WERI-Rb-1 (cell line): ENCODE measurements at places on chromosomes 3 and 15.

- DNase-seq, result no peak
These were observed 2.9 kb downstream of the ZNF774 start for GRCh38 chr15:90354986-90355385.

DNA sequence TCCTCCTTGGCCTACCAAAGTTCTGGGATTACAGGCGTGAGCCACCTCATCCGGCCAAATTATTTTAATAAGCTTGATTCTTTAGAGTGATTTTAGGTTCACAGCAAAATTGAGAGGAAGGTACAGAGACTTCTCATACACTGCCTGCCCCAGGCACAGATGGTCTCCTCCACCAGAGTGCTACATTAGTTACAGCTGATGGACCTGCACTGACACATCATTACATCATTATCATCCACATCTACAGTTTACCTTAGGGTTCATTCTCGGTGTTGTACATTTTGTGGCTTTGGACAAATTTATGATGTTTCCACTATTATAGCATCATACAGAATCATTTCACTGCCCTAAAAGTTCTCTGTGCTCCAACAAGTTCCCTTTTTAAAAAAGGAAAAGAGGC is 4.4 kb upstream of the VPS8 start:
- no peak for DNase-seq

DNA sequence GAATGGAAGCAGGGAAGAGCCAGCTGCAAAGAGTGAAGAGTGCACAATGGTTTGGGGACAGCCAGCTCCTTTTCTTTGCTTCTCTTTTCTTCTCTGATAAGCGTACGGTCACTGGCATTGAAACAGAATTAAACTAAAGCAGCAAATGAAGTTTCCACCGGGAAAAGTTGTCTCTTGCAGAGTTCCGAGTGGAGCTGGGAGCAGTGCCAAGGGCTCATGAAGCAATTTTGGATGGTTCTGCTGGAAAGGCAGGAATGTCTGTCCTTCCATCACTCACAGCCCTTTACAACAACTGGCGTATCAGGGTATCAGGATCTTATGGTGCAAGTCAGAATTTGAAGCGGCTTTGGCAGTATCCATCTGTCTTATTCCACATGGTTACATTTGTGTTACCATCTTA is 1042.9 kb downstream of the NTRK3 start:
- no peak for DNase-seq

GRCh38 chr3:195213639-195214315 is 57.2 kb downstream of the XXYLT1 start:
- DNase-seq, result no peak

DNA sequence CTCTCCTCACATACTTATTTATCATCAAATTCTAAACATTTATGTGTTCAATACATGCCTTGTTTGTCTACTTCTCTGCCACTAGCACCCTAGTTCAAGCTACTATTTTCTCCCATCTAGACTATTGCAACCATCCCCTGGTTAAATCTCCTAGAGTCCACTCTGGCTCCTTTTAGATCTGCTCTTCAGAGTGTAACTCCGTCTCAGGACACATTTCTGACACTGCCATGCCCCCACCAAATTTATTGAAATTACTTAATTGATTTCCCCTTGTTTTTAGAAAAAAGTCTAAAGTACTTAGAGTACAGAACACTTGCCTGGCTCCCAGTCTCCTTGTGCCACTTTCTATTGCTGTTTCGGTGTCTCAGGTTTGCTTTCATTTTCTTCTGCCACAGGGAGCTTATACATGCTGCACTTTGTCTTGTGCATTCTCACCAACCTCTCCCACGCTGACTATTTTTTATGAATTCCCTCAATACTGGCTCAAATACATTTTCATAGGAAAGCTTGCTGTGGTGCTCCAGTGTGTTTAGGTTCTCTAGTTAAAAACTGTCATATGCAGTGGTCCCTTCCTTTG is 792.3 kb downstream of the DIPK2A start:
- no peak for DNase-seq
